Bronchus fibroblast of lung (primary cell): ENCODE measurements at places on chromosomes 12 and 14. TPM values are rescaled to one million over a fixed set of nuclear protein-coding genes. Genes with fewer than 3 reads are reported as not detected.

PRKCH gene
- 5.1 and 5.2 TPM in 2 replicates for total RNA-seq

PLEKHH1 gene
- 0.15 and 0.34 TPM in 2 replicates for total RNA-seq

PTGER2 gene
- total RNA-seq, result 120 and 124 TPM in 2 replicates

PAX9 gene
- total RNA-seq, result 0.17 TPM in 1 of 2 replicates, not detected in the other

SMIM41 gene
- total RNA-seq, result 0.17 TPM in 1 of 2 replicates, not detected in the other

AREL1 gene
- total RNA-seq, result 16.1 TPM in 2 replicates

RGS6 gene
- not detected in 2 replicates for total RNA-seq

CLEC14A gene
- 6.2 and 7.6 TPM in 2 replicates for total RNA-seq

NCOR2 gene
- 21.7 and 31.8 TPM in 2 replicates for total RNA-seq

OTX2 gene
- not detected in 2 replicates for total RNA-seq

POTEM gene
- not detected in 2 replicates for total RNA-seq

TEX52 gene
- total RNA-seq, result not detected in 2 replicates

USP30 gene
- total RNA-seq, result 10.1 and 11.0 TPM in 2 replicates

METTL3 gene
- total RNA-seq, result 42.4 and 46.7 TPM in 2 replicates

TROAP gene
- 35.8 and 40.1 TPM in 2 replicates for total RNA-seq

A2M gene
- total RNA-seq, result 4.4 and 5.6 TPM in 2 replicates

PPFIA2 gene
- 0.67 and 2.4 TPM in 2 replicates for total RNA-seq

KCNK10 gene
- total RNA-seq, result not detected in 2 replicates

RD3L gene
- total RNA-seq, result not detected in 2 replicates

GDF3 gene
- total RNA-seq, result not detected in 2 replicates

C14orf39 gene
- total RNA-seq, result under 0.01 and 0.67 TPM in 2 replicates

LHX5 gene
- not detected in 2 replicates for total RNA-seq
